AG04450 (cell line): ENCODE measurements at places on chromosomes 4 and X. TPM values are rescaled to one million over a fixed set of nuclear protein-coding genes. Genes with fewer than 3 reads are reported as not detected.

Gene GYPA
- polyA plus RNA-seq: not detected in 2 replicates

Gene EVC2
- polyA plus RNA-seq: 2.1 and 2.9 TPM in 2 replicates

DNA sequence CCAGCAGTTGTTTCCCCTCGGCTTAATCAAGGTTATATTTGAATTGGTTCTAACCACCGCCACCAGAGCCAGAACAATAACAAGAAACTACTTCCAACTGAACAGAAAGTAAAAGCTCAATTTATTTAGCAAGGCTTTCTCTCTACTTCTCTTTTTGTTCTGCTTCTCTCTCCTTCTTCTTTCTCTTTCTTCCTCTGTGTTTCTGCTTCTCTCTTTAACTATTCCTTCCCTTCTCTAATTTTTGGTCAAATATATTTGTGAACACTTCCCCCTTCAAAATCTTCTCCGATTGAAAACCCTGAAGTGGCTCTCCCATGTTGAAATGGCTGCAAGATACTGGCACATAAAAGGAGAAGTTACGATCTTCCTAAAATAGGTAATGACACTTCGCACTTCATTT is 1195.9 kb upstream of the PRKX start:
- no peak for DNase-seq

DNA sequence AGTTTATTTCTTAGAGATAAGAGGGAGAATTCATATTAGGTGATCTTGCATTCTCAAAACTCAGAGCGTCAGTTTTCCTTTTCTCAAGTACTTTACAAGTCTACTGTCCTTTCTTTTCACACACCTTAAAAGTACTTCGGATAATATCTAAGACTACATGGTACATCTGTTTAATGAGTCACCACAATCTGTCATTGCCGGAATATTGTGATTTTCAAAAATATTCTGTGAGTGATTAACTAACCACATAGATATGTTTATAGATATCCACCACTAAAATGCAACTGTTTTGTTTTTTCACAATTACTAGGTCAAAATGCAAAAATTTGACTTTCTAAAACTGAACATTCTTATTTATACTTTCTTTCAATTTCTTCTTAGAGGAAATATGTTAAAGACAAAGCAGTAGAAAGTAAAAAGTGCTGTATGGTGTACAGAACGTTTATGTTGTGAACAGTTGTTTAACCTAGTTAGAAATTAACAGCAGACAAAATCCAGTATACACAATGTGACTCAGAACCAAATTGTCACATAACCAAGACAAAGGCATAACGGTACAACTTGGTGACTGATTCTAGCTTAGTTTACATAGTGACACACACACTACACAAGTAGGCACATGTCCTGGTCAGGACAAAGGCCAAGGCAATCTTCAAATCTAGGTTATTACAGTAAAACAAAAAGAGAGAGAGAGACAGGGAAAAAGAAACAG is 482.9 kb downstream of the NAF1 start:
- DNase-seq: no peak

DNA sequence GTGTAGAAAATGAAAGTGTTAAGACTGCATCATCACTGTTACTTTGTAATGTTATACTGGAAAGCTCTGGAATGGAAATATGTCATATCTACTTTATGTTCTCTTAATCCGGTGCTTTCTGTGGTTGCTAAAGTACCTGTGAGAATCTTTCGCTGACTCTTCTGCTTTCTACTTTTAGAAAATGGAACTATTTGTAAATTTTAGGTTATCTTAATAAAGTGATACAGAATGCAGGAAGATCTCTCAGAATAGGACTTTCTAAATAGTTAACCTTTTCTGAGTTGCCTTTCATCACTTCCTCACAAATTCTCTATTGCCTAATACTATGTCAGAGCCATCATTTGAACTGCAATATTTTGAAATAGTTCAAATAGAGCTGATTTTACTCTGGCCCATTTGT is 69.3 kb downstream of the BMP2K start:
- DNase-seq: no peak

Gene DACH2
- 0.41 and 0.61 TPM in 2 replicates for polyA plus RNA-seq

- DNase-seq: no peak
Measured at GRCh38 chr4:74755486-74755885, 38.8 kb downstream of the BTC start.

DNA sequence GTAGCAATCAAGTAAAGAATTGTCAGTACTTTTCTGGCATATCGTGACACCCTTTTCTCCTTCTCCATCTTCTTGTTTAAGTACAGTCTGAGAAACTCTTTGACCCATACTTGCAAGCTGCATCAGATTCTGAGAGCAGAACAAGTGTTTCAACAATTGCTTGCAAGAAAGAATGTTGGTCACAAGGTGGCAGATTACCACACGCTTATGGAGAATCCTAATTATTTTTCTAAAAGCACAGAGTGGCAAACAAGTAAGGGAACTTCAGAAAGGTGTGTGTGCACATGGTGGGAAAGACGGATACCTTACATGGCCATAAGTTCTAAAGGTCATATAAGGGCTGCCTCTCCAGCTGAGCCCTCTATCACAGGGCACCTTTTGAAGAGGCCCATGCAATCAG is 136.4 kb upstream of the FGF13 start:
- no peak for DNase-seq
